Breast epithelium (tissue), 4 donors: ENCODE measurements at places on chromosomes 13 and 19. TPM values are rescaled to one million over a fixed set of nuclear protein-coding genes. Genes with fewer than 3 reads are reported as not detected.

Gene ZNF69
- total RNA-seq, result 26.1 TPM

Gene ZNF155
- 15.1 TPM for total RNA-seq

Gene KIRREL2
- total RNA-seq, result not detected

- no peaks in the 10 kb centered on the region for H3K36me3 ChIP-seq
- no peaks in the 10 kb centered on the region for H3K27me3 ChIP-seq
- H3K4me3 ChIP-seq, result no peak overlapping the region
- DNase-seq, result no peak
- H3K4me1 ChIP-seq, result no peaks in the 10 kb centered on the region
- H3K27ac ChIP-seq, result no peak overlapping the region
Measured at GRCh38 chr19:44552324-44552723, 22.8 kb upstream of the CEACAM20 start.

Gene LSR
- 35.1 TPM for total RNA-seq

DNA sequence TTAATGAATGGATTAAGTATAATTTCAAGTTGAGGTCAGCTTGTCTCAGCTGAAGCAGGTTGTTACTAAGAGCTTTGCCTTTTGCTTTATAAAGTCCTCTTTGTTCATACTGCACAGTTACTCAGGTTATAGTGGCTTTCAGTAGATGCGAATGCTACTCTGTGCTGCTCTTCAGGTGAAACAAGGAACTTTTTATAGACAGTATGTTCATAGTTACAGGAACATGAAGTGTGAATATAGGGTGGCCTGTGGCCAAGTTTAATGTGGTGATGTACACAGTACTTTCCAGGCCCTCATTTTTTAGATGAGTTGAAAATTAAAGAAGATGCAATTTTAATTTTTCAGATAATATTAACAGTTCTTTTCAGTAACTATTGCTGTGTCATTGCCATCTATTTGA is 20.8 kb downstream of the SUGT1 start:
- no peak overlapping the region for H3K4me3 ChIP-seq
- no peaks in the 10 kb centered on the region for H3K36me3 ChIP-seq
- H3K4me1 ChIP-seq, result no peaks in the 10 kb centered on the region

DNA sequence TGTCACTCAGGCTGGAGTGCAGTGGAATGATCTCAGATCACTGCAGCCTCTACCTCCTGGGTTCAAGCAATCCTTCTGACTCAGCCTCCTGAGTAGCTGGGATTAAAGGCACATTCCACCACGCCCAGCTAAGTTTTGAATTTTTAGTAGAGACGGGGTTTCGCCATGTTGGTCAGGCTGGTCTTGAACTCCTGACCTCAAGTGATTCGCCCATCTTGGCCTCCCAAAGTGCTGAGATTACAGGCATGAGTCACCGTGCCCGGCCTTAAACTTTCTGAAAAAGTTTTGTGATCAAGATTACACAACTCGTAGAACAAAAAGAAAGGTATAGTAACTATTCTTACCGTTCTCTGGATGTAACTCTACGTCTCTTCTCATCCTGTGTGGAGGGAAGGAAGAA is 21.2 kb downstream of the DNMT1 start:
- no peaks in the 10 kb centered on the region for H3K36me3 ChIP-seq
- H3K4me1 ChIP-seq, result no peaks in the 10 kb centered on the region
- DNase-seq, result no peak

Gene BRCA2
- total RNA-seq, result 1.3 TPM

Gene THAP8
- total RNA-seq, result 8.6 TPM

- no peaks in the 10 kb centered on the region for H3K36me3 ChIP-seq
- H3K27me3 ChIP-seq, result no peaks in the 10 kb centered on the region
- no peaks in the 10 kb centered on the region for H3K4me1 ChIP-seq
- DNase-seq, result no peak
- H3K4me3 ChIP-seq, result peak overlapping the region; percentile 37
Measured at GRCh38 chr13:75445717-75446499, 36.1 kb downstream of the TBC1D4 start.

Gene FUT6
- total RNA-seq, result 4.3 TPM

GRCh38 chr19:810883-811489 is 10.8 kb downstream of the PLPPR3 start:
- H3K4me1 ChIP-seq, result no peaks in the 10 kb centered on the region
- H3K36me3 ChIP-seq, result peaks cover 16% of the 10 kb centered on the region
- H3K27ac ChIP-seq, result no peak overlapping the region
- no peak overlapping the region for H3K4me3 ChIP-seq
- DNase-seq, result no peak

Gene RAD23A
- total RNA-seq, result 84.3 TPM

Gene RGS9BP
- total RNA-seq, result 0.44 TPM

GRCh38 chr13:75195495-75196146 is 286.3 kb downstream of the TBC1D4 start:
- no peaks in the 10 kb centered on the region for H3K36me3 ChIP-seq
- H3K4me3 ChIP-seq, result no peak overlapping the region
- no peak for DNase-seq
- no peaks in the 10 kb centered on the region for H3K27me3 ChIP-seq
- H3K4me1 ChIP-seq, result no peaks in the 10 kb centered on the region
- H3K27ac ChIP-seq, result no peak overlapping the region
